ENCODE measurements at places on chromosomes 12 and 14.

GRCh38 chr14:61183196-61183885, 97.8 kb downstream of the TMEM30B start:
- DNase-seq: no peak

DNA sequence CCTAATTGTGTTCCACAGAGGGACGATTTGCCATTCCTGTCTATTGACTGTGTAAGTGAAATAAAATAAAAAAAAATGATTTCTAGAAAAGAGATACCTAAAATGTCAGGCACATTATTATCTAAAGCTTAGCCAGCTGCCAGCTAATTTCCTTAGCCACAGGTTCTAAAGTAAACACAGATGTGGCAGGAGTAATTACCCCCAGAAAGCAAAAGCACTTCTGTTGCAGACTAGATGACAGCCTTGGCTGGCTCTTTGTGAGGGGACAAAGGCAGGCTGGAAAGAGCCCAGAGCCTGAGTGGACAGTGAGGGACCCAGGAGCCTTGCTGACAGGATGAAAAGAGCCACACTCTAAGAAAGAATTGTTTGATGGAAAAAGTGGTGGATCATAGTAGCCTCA, 418.1 kb downstream of the LRIG3 start:
- peak; percentile 30 for DNase-seq

GRCh38 chr14:28719130-28719529, 47.5 kb upstream of the FOXG1 start:
- DNase-seq: no peak

DNA sequence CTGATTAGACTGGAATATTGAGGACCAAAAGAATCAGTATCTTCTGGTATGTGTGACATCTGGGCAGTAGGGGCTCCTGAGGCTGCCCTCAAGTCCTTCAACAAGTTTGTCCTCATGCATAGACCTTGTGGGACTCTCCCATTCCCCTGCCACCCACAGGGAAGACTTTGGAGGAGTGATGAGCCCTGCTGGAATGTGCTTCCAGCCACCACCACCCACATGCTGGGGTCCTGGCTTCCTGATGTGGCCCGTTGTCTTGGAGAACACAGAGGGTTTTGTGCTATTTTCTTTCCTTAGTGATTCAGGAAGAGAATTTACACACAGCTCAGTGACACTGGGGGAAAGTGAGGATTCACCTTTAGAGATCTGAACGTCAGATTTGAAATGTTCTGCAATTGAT, 29.2 kb upstream of the SEL1L start:
- no peak for DNase-seq

DNA sequence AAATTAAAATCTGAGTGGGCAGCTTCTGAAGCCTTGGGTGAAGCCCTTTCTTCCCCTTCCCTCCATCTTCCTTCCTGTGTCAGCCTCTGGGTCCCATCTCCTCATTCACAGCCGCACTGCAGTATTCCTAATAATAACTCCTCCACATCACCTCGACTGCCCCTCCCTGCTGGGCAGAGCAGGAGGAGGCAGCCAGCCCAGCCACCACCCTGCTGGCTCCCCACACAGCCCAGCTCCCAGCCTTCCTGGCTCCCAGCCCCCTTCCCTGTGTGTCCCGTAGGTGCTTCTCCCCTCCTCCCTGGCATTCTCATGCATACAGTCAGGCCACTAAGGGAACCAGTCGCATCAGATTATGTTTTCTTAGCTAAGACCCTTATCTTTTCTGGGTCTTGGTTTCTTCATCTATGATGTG, 3.7 kb downstream of the IFFO1 start:
- DNase-seq: no peak

Data from retina (tissue), 1 donor.